ENCODE measurements at places on chromosomes 4 and X. TPM values are rescaled to one million over a fixed set of nuclear protein-coding genes. Genes with fewer than 3 reads are reported as not detected.

Gene DDX60
- 9.3 TPM for total RNA-seq

Gene MAGT1
- 28.6 TPM for total RNA-seq

Gene RPL34
- total RNA-seq: 2,007 TPM

Gene SSX3
- not detected for total RNA-seq

Gene NAA15
- total RNA-seq: 106 TPM

Gene COX7B
- 166 TPM for total RNA-seq

Gene CACNA1F
- total RNA-seq: 0.82 TPM

Gene SRPX2
- not detected for total RNA-seq

Gene IL13RA2
- not detected for total RNA-seq

Gene CLDN22
- not detected for total RNA-seq

Gene PPP4R3C
- total RNA-seq: not detected

Gene TMEM31
- not detected for total RNA-seq

Gene UGT2B11
- total RNA-seq: not detected

Gene SGMS2
- 1.2 TPM for total RNA-seq

Gene PCGF3
- 35.3 TPM for total RNA-seq

Gene TMEM184C
- total RNA-seq: 18.9 TPM

Gene GC
- total RNA-seq: not detected

Gene KLHL13
- total RNA-seq: 0.09 TPM

Gene CABS1
- not detected for total RNA-seq

Gene RAB40AL
- total RNA-seq: 0.61 TPM

Gene WDR17
- 2.9 TPM for total RNA-seq

Gene CFAP99
- 0.11 TPM for total RNA-seq

Gene GPR173
- not detected for total RNA-seq

Gene ADH1A
- total RNA-seq: not detected

Gene RIPPLY1
- total RNA-seq: not detected

Gene VSIG4
- total RNA-seq: 0.24 TPM

Gene NRK
- total RNA-seq: not detected

Gene TMEM192
- total RNA-seq: 7.8 TPM

Gene USP17L21
- not detected for total RNA-seq

Gene PRKG2
- total RNA-seq: 0.66 TPM

Gene AR
- total RNA-seq: 0.03 TPM

Gene TMPRSS11E
- total RNA-seq: not detected

Gene GPRASP3
- total RNA-seq: 3.1 TPM

Gene ANK2
- 1.1 TPM for total RNA-seq

Gene BRS3
- total RNA-seq: not detected

Gene PGM2
- total RNA-seq: 42.2 TPM

Gene HTRA3
- total RNA-seq: not detected

Gene NPNT
- not detected for total RNA-seq

Gene SPATA18
- 0.19 TPM for total RNA-seq

Gene TCEAL6
- total RNA-seq: not detected

Gene TCP11X1
- total RNA-seq: not detected

Gene CLTRN
- not detected for total RNA-seq

Gene GABRQ
- total RNA-seq: not detected

Gene ZXDA
- 4.6 TPM for total RNA-seq

Gene FAM200B
- 10.3 TPM for total RNA-seq

Gene MSANTD1
- total RNA-seq: 1.2 TPM

Gene DUX4
- not detected for total RNA-seq

Gene CDKL2
- total RNA-seq: 2.4 TPM

Gene ALG13
- 83.1 TPM for total RNA-seq

Gene TMPRSS11A
- total RNA-seq: not detected

Gene LANCL3
- 0.40 TPM for total RNA-seq

Gene PABPC1L2A
- total RNA-seq: not detected

Data from activated T-helper 17 cell treated with anti-CD3 and anti-CD28 coated beads, Interleukin-2, amount 50 U/mL, for 72 hours (primary cell).